Small intestine (tissue), 16 donors: ENCODE measurements at places on chromosomes 5 and 9. TPM values are rescaled to one million over a fixed set of nuclear protein-coding genes. Genes with fewer than 3 reads are reported as not detected.

GRCh38 chr5:132055808-132056609, 4.4 kb upstream of the IL3 start:
- H3K4me1 ChIP-seq: no peaks in the 10 kb centered on the region
- no peak overlapping the region for H3K4me3 ChIP-seq
- H3K27ac ChIP-seq: no peak overlapping the region
- no peaks in the 10 kb centered on the region for H3K36me3 ChIP-seq
- DNase-seq: no peak

GRCh38 chr5:135324897-135325650, 74.0 kb downstream of the MACROH2A1 start:
- no peak for DNase-seq
- H3K36me3 ChIP-seq: peaks cover 2% of the 10 kb centered on the region
- no peak overlapping the region for H3K4me3 ChIP-seq
- no peak overlapping the region for H3K27ac ChIP-seq
- H3K27me3 ChIP-seq: peaks cover 9% of the 10 kb centered on the region

- H3K27ac ChIP-seq: no peak overlapping the region
- H3K27me3 ChIP-seq: no peaks in the 10 kb centered on the region
- DNase-seq: no peak
- H3K36me3 ChIP-seq: no peaks in the 10 kb centered on the region
Measured at GRCh38 chr9:102514541-102514940, 480.6 kb upstream of the CYLC2 start.

GRCh38 chr5:107056278-107056677, 614.5 kb downstream of the EFNA5 start:
- H3K27ac ChIP-seq: no peak overlapping the region
- H3K4me3 ChIP-seq: no peak overlapping the region
- H3K4me1 ChIP-seq: no peaks in the 10 kb centered on the region
- H3K36me3 ChIP-seq: no peaks in the 10 kb centered on the region
- DNase-seq: peak; percentile 37

FST gene
- 2.1 TPM for polyA plus RNA-seq
